ENCODE measurements at places on chromosomes 7 and 10.
A peak's percentile ranks its signal among the peaks of the same experiment; 100 is the strongest.

DNA sequence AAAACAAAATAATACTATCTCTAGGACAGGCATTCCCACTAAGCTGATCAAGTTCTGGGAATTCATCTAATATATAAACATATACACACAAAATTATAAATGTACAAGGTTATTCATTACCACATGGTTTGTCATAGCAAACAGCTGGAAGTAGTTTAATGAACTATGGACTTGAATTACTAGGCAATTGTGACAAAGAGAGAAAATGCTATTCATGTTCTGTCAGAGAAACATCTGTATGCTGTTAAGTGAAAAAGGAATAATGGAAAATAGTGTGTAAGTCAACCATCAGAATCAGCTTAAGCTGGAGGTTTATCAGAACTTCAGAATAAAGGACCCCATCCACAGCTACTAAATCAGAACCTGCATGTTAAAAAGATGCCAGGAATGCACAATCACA lies 2.8 kb downstream of the ZNF248 start:
- DNase-seq, result no peak

- DNase-seq, result no peak
These were observed 176.2 kb upstream of the CSTF2T start for GRCh38 chr10:51875610-51876009.

GRCh38 chr10:11697718-11698527 lies 44.3 kb upstream of the ECHDC3 start:
- no peak for DNase-seq

GRCh38 chr7:155865830-155866525 lies 53.7 kb upstream of the SHH start:
- DNase-seq, result peak; percentile 45

GRCh38 chr7:3277604-3278572 lies 23.2 kb upstream of the SDK1 start:
- DNase-seq, result no peak

All from left colon (tissue), 2 donors.